IMR-90 (cell line): ENCODE measurements at places on chromosomes 1 and 21. TPM values are rescaled to one million over a fixed set of nuclear protein-coding genes. Genes with fewer than 3 reads are reported as not detected.

DNA sequence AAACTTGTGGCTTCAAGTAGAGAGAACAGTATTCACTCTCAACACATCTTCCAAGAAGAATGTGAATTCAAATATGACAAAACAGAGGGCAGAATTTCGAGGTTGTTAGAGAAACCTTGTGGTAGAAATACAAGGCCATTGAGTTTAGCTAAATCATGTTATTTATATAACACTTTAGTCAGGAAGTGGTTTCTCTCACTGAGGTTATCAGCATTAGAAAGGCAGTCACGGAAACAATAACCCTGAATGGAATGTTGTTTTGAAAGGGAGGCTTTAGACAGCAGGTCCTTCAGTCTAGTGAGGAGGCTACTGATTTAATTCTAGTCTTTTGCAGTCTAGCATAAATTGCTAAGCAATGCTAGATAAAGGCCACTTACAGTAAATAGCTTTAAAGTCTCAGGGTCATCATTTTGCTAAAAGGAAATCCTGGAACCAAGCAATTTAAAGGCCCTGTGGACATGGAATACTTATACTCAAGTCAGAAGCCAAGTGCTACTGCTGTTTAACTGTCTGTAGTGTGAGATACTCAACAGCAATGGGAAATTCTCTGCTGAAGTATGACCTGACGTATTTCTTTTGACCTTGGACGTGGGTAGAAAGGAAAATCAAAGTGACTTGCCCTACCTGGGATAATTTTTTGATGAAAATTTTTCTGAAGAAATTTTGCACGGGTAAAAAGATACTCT lies 89.0 kb upstream of the CHODL start:
- no peak for DNase-seq

DNA sequence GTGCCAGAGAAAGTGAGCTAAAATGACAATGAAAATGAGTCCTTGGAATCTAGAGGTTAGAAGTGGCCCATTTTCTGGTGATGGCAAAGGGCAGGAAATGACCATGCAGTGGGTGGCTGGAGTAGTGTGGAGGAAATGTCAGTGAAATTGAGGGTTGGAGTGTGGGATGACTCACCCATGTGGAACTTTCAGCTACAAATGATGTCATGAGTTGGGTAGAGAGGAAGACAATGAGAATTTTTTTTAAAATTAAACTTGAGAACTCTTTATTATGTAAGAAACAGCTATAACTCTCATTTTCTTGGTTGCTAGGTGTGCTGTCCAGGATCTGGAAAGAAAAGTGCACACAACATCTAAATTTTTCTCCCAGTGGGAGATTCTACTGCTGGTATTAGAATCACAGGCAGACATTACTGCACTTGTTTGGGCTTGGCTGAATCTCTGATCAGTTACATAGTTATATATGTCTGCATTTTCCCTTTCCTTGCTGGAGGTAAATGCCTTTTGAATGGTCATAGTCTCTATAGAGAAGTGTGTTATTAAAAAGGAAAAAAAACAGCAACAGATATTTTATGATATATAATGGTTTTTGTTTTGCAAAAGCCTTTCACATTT lies 56.8 kb upstream of the GNG12 start:
- peak; percentile 93 for DNase-seq

- DNase-seq, result no peak
Observed at GRCh38 chr1:43482215-43482614, 28.5 kb upstream of the HYI start.

- no peak for DNase-seq
Observed at GRCh38 chr1:178745260-178745659, 20.2 kb downstream of the RALGPS2 start.

- DNase-seq, result peak; percentile 30
Observed at GRCh38 chr1:25848531-25848930, 10.7 kb downstream of the AUNIP start.

DNA sequence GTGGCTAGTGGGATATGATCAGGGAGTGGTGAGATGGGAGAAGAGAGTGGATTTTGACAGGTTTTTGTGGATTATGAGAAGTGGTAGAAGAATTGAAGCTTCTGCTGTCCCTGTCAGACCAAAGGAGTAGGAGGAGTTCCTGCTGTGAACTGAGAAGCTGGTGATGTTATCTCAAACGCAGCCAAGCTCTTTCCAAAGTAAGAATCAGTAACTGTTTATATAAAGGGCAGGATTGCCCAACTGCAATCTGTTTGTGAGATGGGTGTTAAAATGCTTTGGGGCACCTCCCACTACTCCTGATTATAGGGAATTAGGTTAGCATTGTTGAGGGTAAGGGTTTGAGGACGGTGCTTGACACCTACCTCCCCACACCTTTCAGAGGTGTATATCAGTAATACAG lies 60.5 kb upstream of the USP25 start:
- DNase-seq, result peak; percentile 57

GRCh38 chr1:2506007-2506860 lies 20.2 kb downstream of the PANK4 start:
- no peak for DNase-seq

Gene IL22RA1
- total RNA-seq, result not detected in 2 replicates

GRCh38 chr1:1777950-1778662 lies at the start of gene NADK:
Gene NADK (minus strand): TSS chr1:1778470. CDS start chr1:1765406, 13,064 bp downstream.
- DNase-seq, result peak; percentile 35

- peak; percentile 88 for DNase-seq
Observed at GRCh38 chr1:23539698-23540266, 8.7 kb upstream of the E2F2 start.

Gene ZNF593OS
- not detected in 2 replicates for total RNA-seq

Gene STXBP3
- 19.7 and 38.3 TPM in 2 replicates for total RNA-seq

DNA sequence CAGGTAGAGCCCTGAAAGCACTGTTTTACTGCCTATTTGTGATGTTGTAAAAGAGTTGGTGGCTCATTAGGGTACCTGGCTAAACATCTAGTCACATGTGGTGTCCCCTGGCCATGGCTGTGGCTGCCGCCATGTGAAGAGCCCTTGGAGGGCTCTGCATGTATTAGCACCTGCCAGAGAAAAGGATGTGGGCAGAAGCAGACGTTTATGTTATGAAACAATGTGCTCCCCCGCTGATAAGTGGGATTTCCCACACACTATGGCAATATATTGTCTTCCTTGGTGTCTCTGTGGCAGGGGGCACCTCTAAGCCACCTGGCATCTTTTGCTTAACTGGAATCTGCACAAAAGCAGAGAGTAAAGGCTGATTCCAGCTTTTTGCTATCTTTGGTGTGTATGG lies 9.6 kb downstream of the TENT5C start:
- DNase-seq, result no peak

Gene CCDC185
- total RNA-seq, result not detected in 2 replicates

GRCh38 chr1:151811181-151811580 lies 6.0 kb upstream of the LINGO4 start:
- peak; percentile 2 for DNase-seq

Gene LCE1E
- total RNA-seq, result not detected in 2 replicates

DNA sequence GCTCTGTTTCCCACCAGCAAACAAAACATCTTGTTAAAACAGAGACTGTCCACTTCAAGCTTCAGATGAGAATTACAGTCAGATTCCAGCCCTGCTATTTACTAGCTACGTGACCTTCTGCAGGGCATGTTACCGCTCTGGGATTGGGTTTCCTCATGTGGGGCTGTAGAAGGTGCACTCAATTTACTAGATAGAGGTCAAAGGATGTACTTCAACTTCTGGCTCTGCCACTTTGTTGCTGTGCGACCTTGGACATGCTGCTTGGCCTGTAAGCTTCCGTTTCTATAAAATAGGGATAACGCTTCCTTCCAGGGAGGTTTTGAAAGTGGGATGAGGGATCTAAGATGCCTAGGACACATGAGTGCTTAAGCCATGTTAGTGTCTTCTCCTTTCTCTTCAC lies 46.0 kb upstream of the LRIG2 start:
- no peak for DNase-seq

- DNase-seq, result no peak
Observed at GRCh38 chr1:12481928-12482327, 136.1 kb downstream of the DHRS3 start.

Gene C4BPA
- not detected in 2 replicates for total RNA-seq
